Ovary (tissue), 10 donors: ENCODE measurements at places on chromosomes 16 and 17.

GRCh38 chr16:79647586-79647985, 47.0 kb upstream of the MAF start:
- DNase-seq, result no peak

DNA sequence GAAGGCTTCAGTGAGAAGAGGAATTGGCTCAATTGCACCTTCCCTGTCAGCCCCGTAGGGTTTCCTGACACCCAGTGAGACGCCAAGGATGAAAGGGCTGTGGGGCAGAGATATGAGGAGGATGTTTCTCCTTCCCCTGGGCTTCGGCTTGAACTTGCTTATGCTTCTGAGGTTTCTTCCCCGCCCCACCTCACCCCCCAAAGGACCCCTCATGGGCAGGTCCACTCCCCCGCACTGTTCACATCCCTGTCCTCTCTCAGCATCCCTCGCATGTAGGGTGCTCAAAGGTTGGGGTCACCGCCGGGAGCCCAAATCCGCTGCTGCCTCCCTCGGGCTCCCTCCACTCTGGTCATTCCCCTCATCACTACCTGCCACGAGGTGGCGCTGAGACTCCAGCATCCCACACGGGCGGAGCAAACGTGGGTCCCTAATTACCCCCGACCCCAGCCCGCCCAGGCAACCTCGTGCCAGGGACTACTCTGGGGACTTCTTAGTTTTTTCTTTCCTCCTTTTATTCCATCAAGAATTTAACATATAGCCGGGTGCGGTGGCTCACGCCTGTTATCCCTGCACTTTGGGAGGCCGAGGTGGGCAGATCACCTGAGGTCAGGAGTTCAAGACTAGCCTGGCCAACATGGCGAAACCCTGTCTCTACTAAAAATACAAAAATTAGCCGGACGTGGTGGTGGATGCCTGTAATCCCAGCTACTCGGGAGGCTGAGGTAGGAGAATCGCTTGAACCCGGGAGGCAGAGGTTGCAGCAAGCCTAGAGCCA, 3.3 kb upstream of the TRARG1 start:
- peak; percentile 62 for DNase-seq

GRCh38 chr17:7110617-7111306, 3.9 kb downstream of the ASGR2 start:
- DNase-seq, result no peak

DNA sequence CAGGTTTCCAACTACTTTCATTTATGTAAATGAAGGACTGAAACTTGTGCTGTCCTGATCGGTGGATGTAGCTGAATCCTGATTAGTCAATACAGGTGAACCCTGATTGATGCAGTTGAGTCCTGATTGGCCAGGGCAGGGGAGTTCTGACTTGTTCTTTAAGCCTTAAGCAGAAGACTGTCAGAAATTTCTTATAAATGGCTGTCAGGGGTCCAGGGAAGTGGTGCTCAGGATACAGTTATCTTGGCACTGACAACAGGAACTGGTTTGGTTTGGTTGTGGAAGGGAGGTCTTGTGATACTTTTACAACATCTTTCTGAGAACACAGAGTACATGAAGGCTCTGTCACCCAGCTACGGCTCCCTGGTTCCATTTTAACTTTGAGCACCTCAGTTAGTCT, 132.1 kb downstream of the KCNJ12 start:
- no peak for DNase-seq

- no peak for DNase-seq
Measured at GRCh38 chr17:32445497-32445896, 1.2 kb downstream of the PSMD11 start.

- no peak for DNase-seq
Measured at GRCh38 chr17:4189280-4189679, 46.3 kb downstream of the CYB5D2 start.

GRCh38 chr17:39231591-39232551, 6.1 kb upstream of the STAC2 start:
- no peak for DNase-seq

GRCh38 chr16:11144122-11144521, 111.9 kb downstream of the SOCS1 start:
- DNase-seq, result no peak
